Testis (tissue), 5 donors: ENCODE measurements at places on chromosomes 5 and 9.
A peak's percentile ranks its signal among the peaks of the same experiment; 100 is the strongest.

- DNase-seq: no peak
These were observed 71.0 kb downstream of the SV2C start for GRCh38 chr5:76154009-76154690.

DNA sequence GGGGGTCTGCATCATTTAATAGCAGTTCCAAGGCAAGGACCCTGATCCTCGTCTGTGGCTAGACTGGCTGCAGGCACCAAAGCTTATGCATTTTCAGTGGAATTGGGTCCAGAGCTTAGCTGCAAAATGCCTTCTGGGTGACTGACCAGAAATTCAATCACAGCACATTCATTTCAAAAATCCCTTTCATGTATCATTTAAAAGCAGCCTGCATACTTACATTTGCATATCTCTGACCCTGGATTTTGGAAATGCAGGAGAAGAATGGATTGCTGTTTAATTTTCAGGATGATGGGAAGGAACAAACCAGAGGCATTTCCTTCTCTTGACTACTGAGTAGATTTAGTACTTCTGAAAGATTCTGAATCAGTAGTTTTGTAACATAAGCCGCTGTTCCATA, 122.8 kb downstream of the PPP2R2B start:
- DNase-seq: no peak

DNA sequence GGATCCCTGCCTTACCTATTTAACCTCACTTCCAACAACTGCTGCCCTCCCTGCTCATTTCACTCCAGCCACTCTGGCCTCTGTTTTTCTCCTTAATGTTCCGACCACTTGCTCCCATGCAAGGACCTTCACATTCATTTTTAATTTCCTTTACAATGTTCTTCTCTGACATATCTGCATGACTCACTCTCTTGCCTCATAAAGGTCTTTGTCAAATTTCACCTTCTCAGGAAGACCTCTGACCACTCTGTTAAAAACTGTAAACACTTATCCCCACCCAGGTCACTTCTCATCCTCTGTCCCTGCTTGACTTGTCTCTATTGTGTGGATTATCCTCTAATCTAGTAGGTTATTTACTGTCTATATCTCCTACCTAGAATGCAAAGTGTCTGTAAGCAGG, 751.2 kb downstream of the BRINP1 start:
- DNase-seq: no peak

GRCh38 chr9:98997604-98998003, 53.9 kb downstream of the COL15A1 start:
- peak; percentile 9 for DNase-seq

GRCh38 chr9:85178474-85178873, 508.9 kb downstream of the NTRK2 start:
- DNase-seq: no peak

- DNase-seq: peak; percentile 13
These were observed 14.9 kb upstream of the CARD19 start for GRCh38 chr9:93081081-93081529.

DNA sequence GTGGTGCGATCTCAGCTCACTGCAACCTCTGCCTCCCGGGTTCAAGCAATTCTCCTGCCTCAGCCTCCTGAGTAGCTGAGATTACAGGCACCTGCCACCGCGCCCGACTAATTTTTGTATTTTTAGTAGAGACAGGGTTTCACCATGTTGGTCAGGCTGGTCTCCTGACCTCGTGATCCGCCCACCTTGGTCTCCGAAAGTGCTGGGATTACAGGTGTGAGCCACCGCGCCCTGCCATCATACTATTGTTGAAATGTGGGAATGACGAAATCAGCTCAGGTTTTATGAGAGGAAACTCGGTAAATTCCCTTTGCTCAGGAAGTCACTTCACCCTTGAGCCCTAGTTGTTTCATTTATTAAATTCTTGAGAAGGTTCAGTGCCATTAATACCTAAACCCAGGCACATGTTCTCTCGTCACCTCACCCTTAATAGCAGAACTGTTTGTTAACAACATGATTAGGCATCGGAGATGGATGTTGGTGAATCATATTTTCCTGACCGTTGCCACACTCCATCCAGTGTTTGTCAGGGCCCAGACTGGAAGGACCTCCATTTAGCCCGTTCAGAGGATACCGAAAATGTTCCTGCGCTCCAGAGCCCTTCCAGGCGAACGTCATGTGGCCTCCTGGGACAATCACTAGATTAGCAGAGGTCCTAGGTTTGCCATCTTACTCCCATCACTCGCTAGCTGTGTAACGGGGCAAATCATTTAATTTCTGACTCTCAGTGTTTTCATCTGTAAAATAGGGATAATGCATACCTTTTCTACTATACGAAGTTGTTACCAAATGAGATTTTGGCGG, 20.0 kb upstream of the CREBRF start:
- no peak for DNase-seq

DNA sequence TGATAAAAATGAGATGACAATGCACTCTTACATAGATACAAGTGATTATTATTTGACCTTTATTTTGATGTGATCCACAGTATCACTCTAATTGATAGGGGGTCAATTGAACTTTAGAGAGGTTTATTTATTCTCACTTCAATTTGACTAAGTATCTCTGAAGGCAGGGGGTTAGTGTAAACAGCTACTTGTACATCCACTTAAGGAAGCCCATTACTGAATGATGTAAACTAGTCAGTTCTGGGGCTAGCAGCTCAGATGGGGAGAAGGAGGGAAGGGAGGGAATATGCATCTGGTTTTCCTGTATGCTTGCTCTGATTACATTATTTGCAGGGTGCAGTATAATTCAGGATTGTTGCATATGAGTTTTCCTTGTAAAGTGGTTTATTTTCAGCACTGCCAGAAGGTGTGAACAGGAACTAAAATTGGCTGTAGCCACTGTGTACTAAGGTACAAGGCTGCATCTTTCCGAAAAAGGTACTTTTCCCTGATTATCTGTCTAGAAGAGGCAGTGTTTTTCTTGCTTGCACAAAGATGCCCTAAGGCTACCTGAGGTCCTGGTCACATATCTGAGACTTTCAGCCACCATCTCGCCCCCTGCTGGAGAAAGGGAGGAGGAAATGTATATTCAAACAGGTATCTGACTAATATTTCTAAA, 51.2 kb downstream of the MRPS27 start:
- DNase-seq: peak; percentile 68

- no peak for DNase-seq
These were observed 37.9 kb downstream of the IRX4 start for GRCh38 chr5:1844708-1845436.

DNA sequence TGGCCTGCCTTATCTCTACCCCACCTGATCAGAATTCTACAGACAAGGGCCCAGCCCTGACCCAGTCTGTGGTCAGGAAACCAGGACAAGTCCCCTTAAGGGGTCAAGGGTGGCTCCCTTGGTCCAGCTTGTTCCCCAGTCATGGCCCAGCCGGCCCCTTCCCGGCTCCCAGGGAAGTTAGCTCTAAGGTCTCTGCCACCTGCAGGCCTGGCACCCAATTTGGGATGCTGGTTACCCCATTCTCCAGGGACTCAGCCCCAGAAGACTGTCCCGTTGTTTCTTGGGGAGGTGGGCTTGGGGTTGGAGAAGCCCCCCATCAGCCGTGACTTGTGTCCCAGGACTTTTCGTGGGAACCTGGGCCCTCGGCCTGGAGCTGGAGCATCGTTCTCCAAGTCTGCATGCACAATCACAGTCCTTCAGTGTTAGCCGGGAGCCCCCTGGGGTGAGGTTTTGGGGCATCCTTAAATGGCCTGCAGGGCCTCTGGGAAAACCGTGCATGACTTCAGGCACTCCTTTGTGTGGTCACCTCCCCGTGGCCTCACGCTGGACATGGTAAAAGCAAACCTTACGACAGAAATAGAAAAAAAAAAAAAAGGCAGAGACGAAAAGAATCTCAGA, 150.8 kb upstream of the PHYKPL start:
- no peak for DNase-seq

DNA sequence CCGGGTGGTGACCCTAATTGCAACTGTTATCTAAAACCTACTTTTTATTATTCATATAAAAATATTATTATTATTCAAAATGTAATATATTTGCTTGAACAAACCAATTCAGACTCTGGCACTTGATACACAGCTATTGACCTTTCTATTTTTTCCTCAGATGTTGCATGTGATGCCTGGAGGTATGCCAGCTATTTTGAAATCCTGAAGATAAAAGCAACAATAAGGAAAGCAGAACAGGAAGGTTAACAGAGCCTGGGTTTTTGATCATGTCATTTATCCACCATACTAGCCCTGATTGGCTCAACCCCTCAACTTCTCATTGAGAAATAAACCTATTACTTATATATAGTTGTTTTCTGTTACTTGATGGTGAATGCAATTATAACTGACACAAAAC, 340.9 kb upstream of the KIF2A start:
- DNase-seq: no peak

DNA sequence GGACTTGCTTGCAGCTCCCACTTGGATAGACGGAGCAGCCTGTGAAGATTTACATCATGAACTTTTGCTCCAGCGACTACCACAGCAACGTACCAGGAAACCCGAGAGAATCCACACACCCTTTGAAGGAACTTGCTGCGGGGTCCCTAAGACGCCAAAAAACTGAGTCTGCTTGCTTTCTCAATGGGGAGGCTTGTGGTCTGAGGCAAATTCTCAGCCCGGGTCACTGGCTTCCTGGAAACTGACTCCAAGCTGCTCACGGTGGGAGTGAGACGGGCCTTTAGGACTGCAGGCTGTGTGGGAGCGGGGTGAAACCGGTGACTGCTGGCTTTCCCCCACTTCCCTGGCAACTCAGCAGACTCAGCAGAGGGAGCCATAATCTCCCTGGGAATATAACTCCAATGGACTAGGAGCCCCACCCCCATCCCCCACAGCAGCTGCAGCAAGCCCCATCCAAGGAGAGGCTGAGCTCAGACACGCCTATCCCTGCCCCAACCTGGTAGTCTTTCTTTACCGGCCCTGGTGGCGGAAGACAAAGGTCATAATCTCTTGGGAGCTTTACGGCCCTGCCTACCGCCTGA, 466.0 kb downstream of the CAAP1 start:
- peak; percentile 23 for DNase-seq

DNA sequence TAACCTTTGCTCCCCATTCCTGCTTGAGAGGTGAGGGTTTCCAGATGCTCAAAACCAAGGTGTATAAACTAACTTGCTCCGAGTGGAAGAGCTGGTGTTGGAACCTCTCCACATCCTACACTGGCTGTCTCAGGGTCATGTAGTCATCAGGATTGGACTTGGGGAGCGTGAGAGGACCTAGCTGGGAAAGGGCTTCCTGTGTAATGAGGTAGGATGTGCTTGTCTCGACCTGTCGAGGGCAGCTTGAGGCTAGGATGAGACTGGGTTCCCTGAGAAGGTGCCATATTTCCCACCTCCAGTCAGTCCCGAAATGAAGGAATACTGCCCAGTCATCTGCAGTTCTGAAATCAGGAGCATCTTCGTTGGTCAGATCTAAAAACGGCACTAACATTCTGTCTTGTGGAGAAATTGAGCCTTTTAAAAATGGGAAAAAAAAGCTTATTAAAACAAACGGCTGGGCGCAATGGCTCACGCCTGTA, 1.3 kb downstream of the CCNI2 start:
- no peak for DNase-seq

- DNase-seq: no peak
These were observed 160.8 kb upstream of the IER5L start for GRCh38 chr9:129338724-129339430.

DNA sequence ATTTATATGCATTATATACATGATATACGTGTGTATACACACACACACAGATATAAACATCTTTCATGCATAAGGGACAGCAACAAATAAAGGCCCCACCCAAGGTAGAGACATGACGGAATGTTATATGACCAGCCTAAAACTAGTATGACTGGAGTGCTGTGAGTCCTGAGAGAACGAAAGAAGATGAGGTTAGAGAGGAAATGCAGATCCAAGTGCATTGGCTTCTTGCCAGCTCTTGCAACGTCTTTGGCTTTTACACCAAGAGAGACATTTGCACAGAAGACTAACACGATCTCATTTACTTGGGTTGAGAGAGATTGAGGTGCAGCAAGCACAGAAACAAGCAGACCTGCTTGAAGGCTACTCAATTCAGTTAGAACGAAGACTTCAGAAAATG, 23.0 kb downstream of the CDH10 start:
- DNase-seq: no peak

DNA sequence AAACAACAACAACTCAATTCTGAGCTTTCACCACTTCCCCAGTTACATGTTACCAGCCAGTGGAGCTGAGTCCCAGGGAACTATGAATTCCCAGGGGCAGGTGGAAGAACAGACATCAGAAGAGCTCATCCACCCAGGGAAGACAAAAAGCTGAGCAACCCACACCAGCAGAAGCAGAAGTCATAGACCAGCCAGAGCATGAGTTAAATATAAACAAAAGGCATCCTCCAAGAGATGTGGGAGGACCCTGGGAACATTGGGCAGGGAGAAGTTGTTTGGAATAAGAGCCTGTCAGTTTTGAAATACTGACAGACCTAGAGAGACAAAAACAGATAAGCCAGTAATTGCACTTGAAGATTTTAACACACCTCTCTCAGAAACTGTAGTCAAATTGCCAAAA, 102.3 kb upstream of the LMX1B start:
- no peak for DNase-seq

DNA sequence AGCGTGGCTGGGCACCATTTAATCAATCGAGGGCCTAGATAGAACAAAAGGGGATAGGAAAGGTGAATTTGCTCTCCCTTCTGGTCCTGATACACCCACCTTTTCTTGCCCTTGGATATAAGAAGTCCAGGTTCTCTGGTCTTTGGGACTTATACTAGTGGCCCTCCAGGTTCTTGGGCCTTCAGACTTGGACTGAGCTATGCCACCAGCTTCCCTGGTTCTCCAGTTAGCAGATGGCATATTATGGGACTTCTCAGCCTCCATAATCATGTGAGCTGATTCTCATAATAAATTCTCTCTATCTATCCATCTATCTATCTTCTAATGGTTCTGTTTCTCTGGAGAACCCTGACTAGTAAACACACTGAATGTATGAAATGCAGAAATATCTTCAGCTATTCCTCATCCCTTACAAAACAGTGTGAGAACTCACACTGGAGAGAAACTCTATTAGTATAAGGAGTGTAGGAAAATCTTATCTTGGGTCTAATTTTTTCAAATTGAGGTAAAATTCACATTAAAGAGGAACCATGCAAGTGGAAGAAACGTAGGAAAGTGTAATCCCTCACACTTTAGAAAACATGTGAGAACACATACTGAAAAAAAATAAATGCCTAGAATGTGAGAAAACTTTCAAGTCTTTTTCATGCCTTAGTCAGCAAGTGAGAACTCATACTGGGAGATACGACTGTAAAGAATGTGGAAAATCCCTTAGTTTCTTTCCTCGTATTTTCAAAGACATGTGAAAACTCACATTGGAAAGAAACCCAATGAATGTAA, 15.5 kb downstream of the PCDHB15 start:
- no peak for DNase-seq

- no peak for DNase-seq
These were observed 99.3 kb downstream of the AMBP start for GRCh38 chr9:113978725-113979342.
